ENCODE measurements at places on chromosomes 16 and 17.

GRCh38 chr17:8488491-8488890 lies 52.8 kb downstream of the NDEL1 start:
- no peak for DNase-seq

DNA sequence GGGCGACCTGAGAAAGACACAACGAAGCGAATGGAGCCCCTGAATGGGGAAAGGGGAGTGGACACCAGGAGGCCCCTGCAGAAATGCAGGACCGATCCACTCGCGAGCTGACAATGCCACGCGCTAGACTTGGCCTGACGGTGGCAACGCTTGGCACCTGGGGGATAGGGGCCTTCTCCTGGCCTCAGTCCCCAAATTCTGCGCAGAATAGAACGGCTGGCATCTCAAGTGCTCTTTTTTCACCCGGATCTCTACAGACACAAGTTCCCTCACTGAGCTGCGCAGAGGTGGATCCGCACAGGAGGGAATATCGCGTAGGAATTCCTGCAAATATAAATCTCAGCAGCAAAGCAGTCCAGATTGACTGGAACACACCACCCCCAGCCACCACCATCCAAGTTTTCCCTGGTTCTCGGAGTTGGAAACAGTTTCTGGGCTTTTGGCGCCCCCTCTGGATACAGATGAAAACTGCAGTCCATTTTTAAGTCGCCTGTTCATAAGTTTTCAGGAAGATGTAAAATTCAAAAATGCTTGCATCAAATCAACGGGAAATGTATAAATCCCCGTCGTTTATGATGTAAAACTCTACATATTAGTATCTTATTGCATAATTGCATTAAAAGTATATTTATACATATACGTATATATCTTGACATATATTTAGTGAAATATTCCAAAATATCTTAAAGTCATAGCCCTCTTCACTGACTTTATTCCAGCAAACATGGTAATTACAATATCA lies 2.3 kb upstream of the SOX9 start:
- DNase-seq, result peak; percentile 13

DNA sequence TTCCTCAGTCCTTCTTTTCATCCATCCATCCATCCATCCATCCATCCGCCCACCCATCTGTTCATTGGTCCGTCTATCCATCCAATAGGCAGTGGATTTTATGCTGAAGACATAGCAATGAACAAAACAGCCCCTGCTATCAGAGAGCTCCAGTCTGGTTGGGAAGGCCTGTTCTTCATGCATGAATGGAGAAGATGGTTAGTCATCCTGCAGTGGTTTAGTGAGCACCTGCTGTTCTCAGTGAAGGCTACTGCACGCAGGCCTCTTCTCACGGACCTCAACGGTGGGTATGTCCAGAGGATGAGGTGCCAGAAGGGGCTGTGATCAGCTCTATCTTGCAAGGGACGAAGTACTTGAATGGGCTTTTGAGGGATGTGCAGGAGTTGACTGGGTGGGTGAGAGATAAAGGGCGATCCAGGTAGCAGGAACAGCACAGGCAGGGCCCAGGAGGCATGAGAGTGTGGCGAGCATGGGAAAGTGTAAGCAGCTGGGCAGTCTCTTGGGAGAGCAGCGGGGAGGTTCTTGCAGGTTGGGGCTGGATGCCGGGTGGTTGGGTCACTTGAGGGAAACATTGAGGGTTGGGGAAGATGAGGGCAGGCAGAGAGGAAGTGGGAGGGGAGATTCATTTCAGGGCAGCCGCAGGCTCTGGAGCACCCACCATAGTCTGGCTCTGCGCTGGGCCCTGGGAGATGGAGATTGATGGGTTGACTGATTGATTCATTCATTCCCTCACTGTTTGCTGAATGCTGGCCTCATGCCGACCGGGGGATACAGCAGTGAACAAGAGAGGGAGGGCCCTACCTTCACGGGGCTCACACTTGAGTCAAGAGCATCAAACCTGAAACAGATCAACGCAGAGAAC lies 115.0 kb upstream of the CIBAR2 start:
- DNase-seq, result no peak

- peak; percentile 83 for DNase-seq
These were observed 45.0 kb downstream of the TEX2 start for GRCh38 chr17:64218066-64218465.

DNA sequence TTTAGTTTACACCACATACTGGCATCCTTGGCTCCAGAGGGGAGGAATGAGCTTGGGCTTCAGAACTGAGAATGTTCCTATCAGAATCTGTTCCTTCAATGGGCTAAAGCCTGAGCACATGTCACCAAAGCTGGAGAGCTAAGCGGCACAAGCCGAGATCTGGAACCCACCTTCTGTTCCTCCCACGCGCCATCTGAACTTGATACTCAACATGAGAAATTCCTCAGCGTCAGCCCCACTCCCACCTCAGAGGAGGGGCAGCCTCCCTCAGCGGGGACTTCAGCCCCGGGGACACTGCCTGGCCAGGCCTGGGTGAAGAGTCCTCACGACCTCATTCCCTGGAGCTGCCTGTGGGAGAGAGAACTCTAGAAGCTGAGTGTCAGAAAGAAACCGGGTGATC lies 22.8 kb upstream of the SLC47A1 start:
- DNase-seq, result no peak

DNA sequence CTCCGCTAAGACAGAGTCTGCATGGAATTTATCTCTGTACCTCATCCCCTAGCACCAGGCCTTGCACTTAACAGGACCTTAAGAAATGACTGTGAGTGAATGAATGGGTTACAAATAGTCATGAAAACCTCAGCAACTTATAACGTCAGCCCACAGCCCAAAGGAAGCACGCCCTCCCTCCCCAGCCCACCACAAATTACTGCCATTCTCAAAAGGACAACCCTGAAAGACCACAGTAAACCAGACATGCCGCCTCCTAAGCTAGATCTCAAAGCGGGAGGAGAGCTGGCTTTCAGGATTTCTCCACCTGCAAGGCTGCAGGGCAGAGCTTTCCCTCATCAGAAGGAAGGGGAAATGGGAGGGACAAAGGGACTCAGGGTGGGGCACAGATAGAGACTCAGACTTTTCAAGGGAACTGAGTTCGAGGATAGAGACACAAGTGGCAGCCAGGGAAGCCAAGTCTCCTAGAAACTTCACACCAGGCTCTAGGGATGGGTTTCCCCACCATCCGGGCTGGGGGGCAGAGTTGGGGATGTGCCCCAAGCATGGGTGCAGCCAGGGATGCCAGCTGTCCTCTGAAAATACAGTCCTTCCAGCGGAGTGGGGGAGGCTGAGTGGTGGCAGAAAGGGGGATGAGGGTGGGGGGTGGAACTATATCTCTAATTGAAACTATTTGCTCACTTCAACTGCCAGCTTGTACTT lies 56.7 kb downstream of the PLXDC1 start:
- DNase-seq, result no peak

GRCh38 chr17:6640536-6641246 lies at the start of the genes KIAA0753 and TXNDC17:
Gene KIAA0753 (minus strand): TSS chr17:6640711. CDS start chr17:6635103, 5,608 bp downstream.
Gene TXNDC17 (plus strand): TSS chr17:6641060. CDS start chr17:6641083, 23 bp downstream.
- peak; percentile 95 for DNase-seq

GRCh38 chr17:39483506-39483905 lies 22.2 kb downstream of the CDK12 start:
- DNase-seq, result no peak

- DNase-seq, result no peak
These were observed 52.7 kb downstream of the BEAN1 start for GRCh38 chr16:66479661-66480264.

DNA sequence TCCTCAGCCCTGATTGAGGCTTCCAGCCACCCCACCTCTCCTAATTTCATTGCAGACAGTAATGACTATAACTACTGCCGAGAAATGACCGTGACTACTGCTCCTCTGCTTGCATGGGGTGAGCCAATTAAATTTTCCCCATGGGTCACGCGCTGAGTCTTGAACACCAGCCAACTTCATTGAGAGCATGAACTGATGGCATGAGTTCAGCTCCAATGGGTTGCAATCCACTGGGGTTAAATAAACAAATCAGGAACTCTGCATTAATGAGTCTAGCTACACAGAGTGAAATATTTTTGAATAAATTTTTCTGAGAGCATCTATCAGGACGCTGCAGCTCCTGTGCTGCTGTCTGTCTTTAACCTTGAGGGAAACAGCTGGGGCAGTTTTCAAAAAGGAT lies 61.6 kb upstream of the CLEC3A start:
- DNase-seq, result no peak

GRCh38 chr17:18981335-18981641 lies 23.3 kb downstream of the FAM83G start:
- no peak for DNase-seq

- peak; percentile 43 for DNase-seq
These were observed 1.1 kb upstream of the MYH11 start for GRCh38 chr16:15857724-15858560.

GRCh38 chr17:13044572-13045065 lies 26.8 kb upstream of the ELAC2 start:
- DNase-seq, result no peak

DNA sequence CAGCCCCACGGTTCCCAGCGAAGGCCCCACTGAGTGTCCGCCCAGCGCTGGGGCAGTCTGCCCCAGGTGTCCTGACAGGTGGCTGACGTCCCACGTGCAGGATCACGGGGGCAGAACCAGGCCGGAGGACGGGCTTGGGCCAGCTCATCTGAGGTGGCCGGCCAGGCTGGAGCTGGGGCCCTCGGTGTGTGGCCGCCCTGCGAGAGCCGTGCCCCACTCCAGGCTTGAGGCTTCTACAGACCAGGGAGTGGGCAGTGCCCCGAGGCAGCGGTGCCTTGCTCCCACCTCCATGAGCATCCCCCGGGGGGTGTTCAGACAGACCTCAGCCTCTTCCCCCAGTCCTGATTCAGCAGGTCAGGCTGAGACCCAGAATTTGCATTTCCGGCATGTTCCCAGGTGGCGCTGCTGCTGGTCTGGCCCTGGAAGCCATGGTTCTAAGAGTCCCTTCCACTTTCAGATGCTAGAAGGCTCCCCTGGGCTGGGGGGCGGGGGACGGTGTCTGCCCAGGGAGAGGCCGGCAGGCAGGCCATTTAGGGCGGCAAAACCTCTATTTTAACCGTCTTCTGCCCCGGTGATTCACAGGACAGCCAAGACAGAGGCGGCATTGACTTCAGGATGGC lies 35.4 kb upstream of the PABPN1L start:
- DNase-seq, result no peak

DNA sequence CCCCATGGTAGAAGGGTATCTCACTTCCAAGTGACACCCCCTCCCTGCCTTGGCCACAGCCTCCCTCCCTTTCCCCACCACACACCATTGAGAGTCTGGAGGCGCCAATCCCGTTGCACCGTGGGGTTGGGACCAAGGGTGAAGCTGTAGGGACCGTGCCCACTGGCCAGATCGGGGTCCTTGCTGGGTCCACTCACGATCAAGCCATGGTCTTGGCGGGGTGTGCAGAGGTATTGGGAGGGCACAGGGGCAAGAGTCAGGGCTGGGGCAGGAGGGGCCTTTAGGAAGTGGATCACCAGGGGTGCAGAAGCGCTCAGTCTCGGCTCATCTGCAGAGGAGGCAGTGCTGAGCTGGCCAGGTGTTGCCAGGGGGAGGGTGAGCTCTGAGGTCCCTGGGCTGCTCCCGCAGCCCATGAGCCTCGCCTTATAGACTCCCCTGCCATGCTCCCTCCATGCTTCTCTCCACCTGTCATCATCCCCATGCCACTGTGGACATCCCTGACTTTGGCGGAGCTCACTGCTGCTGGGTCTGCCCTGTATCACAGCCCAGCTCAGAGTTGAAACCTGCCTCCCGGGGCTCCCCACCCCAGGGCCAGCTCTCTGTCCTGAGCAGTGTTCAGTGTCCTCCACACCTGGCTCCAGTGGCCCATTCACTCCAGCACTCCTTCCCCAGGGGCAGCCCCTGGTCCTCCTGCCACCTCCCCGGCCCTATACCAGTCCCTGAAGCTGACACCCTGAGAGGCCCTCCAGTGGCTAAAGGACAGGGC lies 8.3 kb downstream of the CDH16 start:
- DNase-seq, result no peak

GRCh38 chr16:53511403-53512280 lies 8.6 kb upstream of the AKTIP start:
- no peak for DNase-seq

DNA sequence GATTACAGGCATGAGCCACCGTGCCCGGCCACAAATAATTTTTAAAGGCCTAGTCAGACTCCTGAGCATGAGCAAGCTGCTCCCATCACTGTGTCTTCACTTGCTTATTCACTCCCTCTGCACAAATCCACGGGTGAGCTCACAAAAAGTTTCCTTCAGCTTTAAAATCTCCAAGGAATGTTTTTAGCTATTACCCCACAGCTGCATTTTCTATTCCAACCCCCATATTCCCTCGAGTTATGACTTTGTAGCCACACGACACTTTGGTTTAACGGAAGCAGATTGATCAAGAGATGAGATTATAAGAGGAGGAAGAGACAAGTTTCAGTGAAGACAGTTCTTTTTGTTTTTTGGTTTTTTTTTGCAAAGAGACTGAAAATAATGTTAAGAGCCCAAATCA lies 49.1 kb upstream of the SLC25A19 start:
- peak; percentile 55 for DNase-seq

GRCh38 chr16:72473631-72474030 lies 301.7 kb upstream of the PMFBP1 start:
- no peak for DNase-seq

DNA sequence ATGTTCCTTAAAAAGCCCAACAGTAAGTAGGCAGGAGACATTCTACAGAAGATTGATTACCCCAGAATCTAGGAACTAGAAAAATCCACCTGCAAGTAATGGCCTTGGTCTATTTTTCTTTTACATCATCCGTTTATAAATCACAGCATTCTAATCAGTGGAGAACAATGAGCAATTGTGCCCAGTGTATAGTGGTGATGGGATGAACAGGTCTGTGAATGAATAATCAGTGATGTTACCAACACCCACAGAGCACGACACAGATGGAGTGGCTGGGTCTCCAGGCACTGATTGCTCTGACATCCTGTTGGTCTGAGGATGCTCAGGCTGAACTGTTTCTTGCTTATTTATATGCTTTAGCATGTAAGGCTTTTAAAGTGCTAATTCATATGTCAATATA lies 1251.2 kb upstream of the CDH8 start:
- no peak for DNase-seq

GRCh38 chr16:22027633-22028032 lies 19.7 kb downstream of the MOSMO start:
- DNase-seq, result no peak

DNA sequence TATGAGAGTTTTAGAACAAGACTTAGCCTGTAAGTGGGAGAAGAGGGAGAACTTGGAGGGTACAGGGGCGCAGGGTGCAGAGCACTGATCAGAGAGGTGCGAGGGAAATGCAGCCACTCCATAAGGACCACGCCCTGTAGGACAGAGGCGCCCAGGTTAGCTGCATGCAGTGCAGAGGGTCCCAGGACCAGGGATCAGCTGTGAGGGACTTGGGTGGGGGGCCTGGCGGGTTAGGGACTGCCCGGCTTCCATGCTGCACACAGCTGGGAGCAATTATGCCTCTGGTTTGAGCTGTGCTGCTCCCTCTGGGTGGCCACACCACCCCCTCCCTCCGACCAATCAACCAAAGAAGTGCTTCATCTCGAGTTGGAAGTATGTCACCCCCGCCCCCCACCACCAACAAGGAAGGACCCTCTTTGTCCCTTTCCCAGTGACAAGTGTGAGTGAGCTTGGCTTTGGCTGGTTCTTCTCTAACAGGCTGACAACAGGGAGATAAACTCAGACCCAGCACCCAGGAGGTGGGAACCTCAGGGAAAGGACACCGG lies 22.2 kb upstream of the CLEC18A start:
- no peak for DNase-seq

GRCh38 chr17:6941989-6942388 lies 53.9 kb upstream of the ALOX12 start:
- DNase-seq, result no peak
